ENCODE measurements at places on chromosomes 1 and 21. TPM values are rescaled to one million over a fixed set of nuclear protein-coding genes. Genes with fewer than 3 reads are reported as not detected.

The DHRS3 gene
- total RNA-seq, result 45.7 TPM

The PTPN22 gene
- 43.9 TPM for total RNA-seq

The GJA4 gene
- total RNA-seq, result 0.24 TPM

The CYP4Z1 gene
- total RNA-seq, result not detected

The OXCT2 gene
- total RNA-seq, result 0.52 TPM

The LAMC2 gene
- not detected for total RNA-seq

The ZC3H12A gene
- 33.6 TPM for total RNA-seq

The OR2L3 gene
- not detected for total RNA-seq

- no peak for DNase-seq
These were observed 13.8 kb downstream of the RGS4 start for GRCh38 chr1:163082971-163083370.

DNA sequence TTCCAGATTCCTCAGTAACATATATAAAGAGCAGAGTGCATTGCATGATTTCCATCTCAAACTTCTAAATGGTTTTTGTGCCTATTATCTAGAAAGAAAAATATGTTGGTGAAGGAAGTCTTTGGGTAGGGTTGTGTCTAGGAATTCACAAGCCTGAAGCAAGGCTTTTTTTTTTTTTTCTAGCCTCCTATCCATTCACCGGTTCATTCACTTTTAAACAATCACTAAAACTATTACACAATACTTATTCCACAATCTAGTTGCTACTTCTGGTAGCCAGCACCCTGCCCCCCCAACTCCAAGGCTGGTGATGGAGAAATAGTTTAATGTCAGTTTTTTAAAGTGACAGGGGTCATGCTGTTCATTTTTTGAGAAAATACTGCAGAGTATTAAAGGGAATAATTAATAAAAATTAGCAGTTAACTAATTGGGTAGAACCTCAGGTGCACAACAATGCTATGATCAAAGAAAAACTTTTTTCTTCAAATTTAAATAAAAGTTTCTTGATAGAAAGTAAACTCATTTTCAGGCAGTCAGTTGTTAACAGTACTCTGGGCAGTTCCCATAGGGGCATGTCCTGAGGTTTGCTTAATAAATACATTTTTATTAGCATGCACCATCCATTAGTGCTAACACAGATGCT lies 10.9 kb downstream of the IRF2BP2 start:
- no peak for DNase-seq

GRCh38 chr21:45363921-45364467 lies 41.0 kb upstream of the COL18A1 start:
- DNase-seq, result peak; percentile 67

- DNase-seq, result no peak
These were observed 23.3 kb downstream of the INAVA start for GRCh38 chr1:200918006-200918405.

GRCh38 chr1:48190881-48191280 lies 31.6 kb upstream of the SLC5A9 start:
- no peak for DNase-seq

- DNase-seq, result peak; percentile 31
These were observed 52.7 kb upstream of the ATP5PO start for GRCh38 chr21:33968080-33968994.

- DNase-seq, result no peak
These were observed 8.5 kb downstream of the AGT start for GRCh38 chr1:230705289-230706019.

DNA sequence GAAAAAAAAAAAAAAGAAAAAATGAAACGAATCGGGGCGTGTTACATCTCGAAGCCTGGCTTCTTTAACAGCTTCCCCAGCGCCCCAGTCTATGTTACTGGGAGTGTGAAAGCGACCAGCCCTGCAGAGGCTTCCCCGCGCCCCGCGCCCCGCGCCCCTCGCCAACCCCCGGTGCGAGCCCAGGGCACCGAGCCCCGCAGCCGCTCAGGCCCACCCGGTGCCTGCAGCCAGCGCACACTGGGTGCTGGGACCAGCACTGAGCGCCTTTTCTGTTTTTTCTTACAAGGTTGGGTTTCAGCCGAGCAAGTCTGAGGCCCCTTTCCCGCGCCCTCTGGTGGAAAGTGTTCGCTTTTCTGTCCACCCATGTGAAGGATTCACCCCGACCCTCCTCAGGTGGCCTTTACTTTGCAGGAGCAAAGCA lies 42.1 kb upstream of the ZNF496 start:
- DNase-seq, result peak; percentile 74

- DNase-seq, result no peak
These were observed 5.7 kb upstream of the FASLG start for GRCh38 chr1:172653015-172653709.

DNA sequence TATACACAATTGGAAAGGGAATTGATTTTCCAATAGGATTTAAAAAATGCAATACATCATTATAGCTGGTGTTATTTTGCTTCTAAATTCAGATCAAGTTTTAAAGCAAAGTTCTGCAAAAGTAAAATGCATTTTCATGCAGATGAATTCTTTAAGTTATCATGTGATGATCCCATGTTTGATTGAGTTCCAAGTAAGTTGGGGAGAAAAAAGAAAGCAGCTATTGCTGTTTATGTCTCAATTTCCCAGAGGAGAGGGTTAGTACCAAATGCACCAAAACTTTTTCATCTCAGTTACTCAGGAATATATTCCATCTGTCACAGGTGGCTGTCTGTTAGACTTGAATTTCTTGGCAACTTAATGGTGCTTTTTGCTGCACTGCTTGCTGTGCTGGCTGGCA lies 29.7 kb downstream of the HSPA13 start:
- DNase-seq, result no peak

- DNase-seq, result no peak
These were observed 117.0 kb upstream of the NFIA start for GRCh38 chr1:60965280-60965854.

GRCh38 chr1:103517380-103518047 lies 8.0 kb upstream of the RNPC3 start:
- no peak for DNase-seq

DNA sequence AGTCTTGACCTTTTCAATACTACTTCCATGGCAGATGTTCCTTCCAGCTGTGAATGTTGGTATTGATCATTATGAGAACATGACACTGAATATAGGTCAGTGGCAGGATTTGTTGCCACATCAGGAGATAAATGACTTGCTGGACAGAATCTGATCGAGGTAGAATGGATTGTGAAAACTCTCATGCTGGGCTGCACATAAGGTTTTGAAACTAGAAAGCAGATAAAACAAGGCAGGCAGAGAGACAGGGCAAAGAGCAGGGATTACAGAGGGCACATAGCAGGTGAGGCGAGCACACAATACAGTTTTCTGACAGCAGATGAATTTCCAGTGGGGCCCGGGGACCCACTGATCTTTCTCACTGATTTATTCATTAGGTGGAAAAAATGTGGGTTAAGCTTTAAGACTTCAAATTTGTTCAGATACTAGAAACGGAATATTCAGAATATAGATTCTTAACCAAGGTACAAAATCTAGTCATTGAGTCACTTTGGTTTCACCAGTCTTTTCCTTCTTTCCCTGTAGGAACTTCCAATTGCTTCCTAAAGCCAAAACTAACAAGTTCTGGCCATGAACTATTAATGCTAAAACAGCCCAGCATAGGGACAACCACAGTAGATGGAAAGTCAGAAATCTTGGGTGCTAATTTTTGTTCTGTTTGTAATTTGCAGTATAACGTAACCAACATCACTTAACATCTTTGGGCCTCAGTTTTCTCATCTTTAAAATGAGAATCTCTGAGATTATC lies 296.0 kb upstream of the PTBP2 start:
- no peak for DNase-seq
